ENCODE measurements at places on chromosomes 11 and 22.

DNA sequence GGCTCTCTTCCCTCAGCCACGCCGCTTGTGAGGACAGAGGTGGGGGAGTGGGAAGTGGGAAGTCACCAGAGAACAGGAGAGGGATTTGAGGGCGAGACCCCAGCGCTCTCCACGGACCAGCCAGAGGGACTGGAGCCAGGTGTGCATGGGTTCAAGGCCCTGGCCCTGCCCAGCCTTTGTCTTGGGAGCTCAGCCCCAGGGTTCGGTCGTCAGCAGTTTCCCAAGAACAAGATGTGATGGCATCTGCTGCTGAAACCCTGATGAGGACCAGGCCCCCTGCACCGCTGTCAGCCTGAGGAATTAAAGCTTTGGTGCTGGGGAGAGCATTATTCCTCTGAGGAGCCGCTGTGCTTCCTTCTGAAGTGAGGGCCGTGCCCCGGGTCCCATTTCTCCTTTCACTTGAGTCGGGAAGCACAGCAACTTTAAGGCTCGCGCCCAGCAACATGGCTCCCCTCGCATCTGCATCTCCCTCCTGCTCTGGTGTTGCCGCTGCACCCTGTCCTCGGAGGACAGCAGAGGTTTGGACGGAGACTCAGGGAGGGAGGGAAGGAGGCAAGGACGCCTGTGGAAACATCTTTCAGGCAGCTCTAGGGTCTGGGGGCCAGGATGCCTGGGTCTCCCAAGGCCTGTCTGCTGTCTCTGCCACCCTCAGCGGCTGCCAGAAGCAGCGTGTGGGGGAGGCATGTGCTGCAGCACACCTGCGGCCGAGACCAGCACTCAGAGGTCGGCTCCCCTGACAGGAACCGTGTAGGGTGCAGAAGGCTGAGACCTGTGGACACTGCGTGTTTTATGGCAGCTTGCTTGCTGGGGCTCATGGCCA, 3.8 kb downstream of the IFITM5 start:
- DNase-seq: no peak

DNA sequence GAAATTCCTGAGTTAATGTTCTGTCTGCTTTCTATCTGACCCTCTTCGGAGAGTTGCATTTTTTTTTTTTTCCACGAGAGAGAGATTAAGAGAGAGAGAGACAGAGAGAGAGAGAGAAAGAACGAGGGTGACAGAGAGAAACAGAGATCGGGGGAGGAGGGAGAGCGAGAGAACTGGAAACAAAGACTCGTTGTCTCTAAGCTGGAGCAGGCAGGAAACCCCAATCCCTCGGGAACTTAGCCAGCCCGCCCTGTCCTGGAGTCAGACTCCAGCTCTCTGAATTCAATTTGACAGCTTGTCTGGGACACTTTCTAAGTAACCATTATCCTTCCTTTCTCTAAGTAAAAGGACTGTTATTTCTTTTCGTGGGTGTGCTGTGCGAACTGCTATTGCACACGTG, 76.9 kb downstream of the KCNJ1 start:
- no peak for DNase-seq

DNA sequence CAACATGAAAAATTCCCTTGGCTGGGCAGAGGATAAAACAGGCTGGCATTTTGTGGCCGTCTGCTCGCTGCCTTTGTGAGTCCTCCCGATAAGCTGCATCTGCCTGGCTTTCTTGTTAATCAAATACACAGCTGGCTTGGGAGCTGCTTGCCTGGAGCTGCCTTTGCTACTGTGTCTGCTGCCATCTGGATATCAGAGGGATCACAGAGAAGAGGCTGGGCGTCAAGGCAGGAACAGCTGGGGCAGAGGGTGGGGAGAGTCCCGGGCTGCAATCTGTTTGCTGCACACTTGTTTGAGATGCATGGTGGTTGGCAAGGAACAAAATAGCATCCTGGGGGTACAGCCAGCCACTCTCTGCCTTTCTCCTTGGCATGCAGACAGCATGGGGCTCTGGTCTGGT, 36.0 kb downstream of the COMMD9 start:
- no peak for DNase-seq

GRCh38 chr11:64288353-64288750, 2.7 kb downstream of the GPR137 start:
- no peak for DNase-seq

All from CD14-positive monocyte (primary cell).